ENCODE measurements at places on chromosomes 13 and 19.

GRCh38 chr19:50272263-50272897 is 56.8 kb downstream of the KCNC3 start:
- DNase-seq: no peak

GRCh38 chr13:79530270-79530669 is 49.3 kb downstream of the NDFIP2 start:
- no peak for DNase-seq

DNA sequence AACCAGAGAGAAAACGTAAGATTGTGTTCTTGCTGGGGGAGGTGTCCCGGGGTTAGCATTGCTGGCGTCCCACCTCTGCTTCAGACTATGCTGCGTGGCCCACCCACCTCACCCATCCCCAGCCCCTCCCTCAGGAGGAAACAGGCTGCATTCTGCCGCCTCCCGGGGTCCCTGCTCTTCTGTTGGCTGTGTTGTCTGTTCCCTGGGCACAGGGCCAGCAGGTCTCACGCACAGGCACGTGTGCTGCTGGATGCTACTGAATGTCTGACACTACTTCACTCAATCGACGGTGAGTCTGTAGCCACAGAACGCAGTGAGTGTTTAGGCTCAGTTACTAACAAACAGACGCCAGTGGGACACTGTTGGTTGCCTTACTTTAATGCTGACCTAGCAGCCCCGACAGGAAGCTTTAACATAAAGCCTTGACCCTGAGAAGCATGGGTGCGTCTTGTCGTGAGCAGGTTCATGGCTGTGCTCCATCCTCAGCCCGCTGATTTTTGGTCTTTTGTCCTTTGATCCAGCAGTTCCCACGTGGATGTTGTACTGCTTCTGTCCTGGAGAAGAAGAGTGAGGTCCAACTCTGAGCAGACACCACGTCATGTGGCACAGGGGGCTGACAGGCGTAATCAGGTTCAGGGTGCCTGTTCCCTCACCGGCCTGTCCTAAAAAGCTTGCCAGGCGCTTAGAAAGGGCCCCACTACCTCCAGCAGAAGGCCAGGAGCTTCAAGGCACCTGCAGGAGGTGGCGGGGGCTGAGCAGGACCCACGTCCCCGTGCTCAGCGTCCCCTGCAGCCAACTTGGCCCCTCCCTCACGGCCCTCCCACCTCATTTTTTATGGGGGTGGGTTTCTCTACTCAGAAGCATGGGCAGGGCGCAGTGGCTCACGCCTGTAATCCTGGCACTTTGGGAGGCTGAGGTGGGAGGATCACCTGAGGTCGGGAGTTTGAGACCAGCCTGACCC is 26.0 kb downstream of the NAXD start:
- no peak for DNase-seq

GRCh38 chr13:79336966-79337365 is 69.1 kb downstream of the RBM26 start:
- DNase-seq: no peak

GRCh38 chr19:42095814-42096230 is 19.9 kb downstream of the ZNF574 start:
- peak; percentile 77 for DNase-seq

- DNase-seq: no peak
Measured at GRCh38 chr13:97174638-97175037, 47.5 kb upstream of the MBNL2 start.

GRCh38 chr19:30022659-30023058 is 80.6 kb downstream of the URI1 start:
- DNase-seq: no peak

DNA sequence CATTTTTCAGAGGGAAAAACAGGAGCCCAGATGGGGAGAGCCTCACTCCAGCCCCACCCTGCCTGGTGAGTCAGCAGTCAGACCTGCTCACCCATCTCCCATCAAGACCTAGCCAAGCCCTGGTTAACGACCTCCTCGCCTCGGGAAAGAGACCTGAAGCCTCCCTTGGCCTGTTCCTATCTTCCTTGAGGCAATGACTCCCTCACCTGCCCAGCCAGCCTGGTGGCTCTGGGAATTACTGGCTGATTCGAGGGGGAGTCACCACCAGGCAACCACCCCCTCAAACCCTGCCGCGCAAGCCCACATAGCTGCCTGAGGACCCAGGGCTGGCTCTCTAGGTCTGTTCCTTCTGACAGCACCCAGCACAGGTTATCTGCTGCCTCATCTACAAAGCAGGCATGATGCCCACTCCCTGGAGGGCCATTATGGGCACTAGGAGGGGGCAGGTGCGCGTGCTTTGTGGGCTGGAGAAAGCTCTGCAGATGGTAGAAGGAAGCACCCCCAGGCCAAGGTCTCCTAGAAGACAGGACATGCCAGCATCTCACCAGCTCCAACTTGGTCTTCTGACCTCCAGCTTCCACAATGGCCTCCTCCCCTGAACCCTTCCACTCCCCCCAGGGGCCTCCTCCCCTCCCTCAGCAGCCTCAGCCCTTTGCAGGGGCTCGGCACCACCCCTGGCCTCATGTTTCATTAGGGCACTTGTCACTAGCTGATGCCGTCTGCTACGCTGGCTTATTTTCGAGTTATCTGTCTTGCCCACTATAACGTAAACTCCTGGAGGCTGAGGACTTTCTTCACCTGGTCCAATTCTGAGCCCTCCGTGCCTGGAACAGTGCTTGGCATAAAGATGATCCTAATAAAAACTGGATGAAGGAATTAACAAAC is 10.4 kb downstream of the DEDD2 start:
- DNase-seq: peak; percentile 84

Data from posterior cingulate gyrus (tissue), 11 donors.